ENCODE measurements at places on chromosomes 2 and 18. TPM values are rescaled to one million over a fixed set of nuclear protein-coding genes. Genes with fewer than 3 reads are reported as not detected.

DNA sequence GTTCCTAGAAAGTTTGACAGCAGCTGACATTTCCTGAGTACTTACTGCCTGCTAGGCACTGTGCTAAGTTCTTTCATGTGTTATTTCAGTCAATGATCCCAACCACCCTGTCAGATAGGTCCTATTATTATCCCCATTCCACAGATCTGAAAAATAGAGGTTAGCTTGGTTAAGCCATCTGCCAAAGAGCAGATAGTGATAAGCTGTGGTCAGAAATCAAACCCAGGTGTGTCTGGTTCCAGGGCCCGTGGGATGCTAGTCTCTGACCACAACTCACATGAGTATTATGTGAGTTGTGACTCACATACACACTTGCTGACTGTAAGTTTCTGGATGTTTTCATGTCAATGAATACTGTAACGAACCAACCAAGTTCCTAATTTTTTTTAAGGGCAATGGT is 132.0 kb upstream of the APCDD1 start:
- DNase-seq = no peak

GRCh38 chr2:45216118-45216517 is 206.9 kb upstream of the SIX2 start:
- DNase-seq = no peak

DNA sequence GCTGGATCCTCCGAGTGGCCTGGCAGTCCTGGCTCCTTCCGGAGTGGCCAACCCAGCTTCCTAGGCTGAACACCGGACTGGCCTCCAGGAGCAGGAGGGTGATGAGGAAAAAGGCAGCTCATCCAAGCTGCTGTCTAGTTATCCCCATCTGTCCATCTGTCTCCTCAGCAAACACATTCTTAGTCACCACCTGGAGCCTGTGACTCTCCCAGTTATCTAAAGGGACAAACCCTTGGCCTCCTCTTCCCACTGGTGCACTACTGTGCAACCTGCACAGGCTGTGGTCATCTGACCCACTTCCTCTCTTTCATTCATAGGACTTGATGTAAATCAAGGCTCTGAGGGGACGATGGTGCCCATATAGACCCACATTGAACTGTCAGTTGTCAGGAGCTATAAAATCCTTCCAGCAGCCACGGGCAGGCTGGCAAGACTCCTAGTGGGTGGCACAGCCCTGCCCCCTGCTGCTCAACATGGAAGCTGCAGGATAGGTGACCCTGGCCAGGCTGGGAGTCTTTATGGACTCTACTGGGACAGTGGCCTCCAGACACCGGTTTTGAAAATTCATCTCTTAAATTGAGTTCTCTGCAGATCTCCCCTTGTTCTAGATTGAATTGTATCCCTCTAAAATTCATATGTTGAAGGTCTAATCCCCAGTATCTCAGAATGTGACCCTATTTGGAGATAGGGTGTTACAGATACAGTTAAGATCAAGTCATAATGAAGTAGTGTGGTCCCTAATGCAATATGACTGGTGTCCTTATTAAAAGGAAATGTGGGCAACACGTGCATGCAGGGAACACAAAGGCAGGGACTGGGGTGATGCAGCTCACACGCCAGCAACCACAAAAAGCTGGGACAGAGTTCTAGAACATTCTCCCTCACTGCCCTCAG is 29.3 kb upstream of the DUSP2 start:
- DNase-seq = peak; percentile 72

RBM44 gene
- 5.3 TPM for total RNA-seq

CERKL gene
- 1.6 TPM for total RNA-seq

EGR4 gene
- not detected for total RNA-seq

MAP3K19 gene
- total RNA-seq = 0.41 TPM

RNPEPL1 gene
- total RNA-seq = 4.5 TPM

All from frontal cortex (tissue), 4 donors.